ENCODE measurements at places on chromosomes 16 and 17.

GRCh38 chr16:19254611-19255010 is 30.9 kb upstream of the CLEC19A start:
- no peak for DNase-seq

- no peak for DNase-seq
Measured at GRCh38 chr16:14549789-14550153, 80.3 kb downstream of the PARN start.

- no peak for DNase-seq
Measured at GRCh38 chr17:14033166-14033565, 36.1 kb upstream of the COX10 start.

- no peak for DNase-seq
Measured at GRCh38 chr17:79388556-79389295, 222.1 kb downstream of the RBFOX3 start.

GRCh38 chr17:16352303-16352666 is 984 bp downstream of the CENPV start:
- no peak for DNase-seq

DNA sequence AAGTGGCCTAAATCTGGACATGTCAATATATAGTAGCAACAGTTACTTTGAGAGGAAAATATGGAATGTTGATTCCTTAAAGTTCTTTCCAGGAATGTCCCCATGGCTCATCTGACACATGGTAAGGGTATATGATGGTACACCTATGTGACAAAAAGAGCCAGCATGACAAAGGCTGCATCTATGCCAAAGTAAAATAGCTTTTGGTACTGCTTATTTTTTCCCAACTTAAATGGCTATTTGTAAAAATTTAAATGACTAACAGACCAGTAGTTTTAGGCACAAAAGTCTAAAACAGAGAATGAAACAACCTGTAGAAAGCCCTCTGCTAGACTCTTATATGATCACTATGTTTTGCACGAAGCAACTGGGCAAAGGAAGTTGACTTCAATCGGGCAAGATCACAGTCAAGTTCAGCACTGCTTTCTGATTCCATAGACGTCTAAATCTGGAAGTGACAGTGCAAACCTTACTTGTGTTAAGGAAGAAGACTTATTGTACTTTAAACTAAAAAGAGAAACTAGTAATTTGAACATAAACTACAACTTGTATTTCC is 135.1 kb downstream of the SKAP1 start:
- DNase-seq: no peak

GRCh38 chr16:58088091-58088490 is 41.1 kb downstream of the CFAP20 start:
- DNase-seq: no peak

GRCh38 chr17:30333503-30334360 is at the start of gene TMIGD1:
TSS of gene TMIGD1 (minus strand) at chr17:30334057. CDS start at chr17:30332133, 1,924 bp downstream.
- DNase-seq: no peak

- DNase-seq: no peak
Measured at GRCh38 chr16:81646561-81646960, 132.5 kb upstream of the PLCG2 start.

DNA sequence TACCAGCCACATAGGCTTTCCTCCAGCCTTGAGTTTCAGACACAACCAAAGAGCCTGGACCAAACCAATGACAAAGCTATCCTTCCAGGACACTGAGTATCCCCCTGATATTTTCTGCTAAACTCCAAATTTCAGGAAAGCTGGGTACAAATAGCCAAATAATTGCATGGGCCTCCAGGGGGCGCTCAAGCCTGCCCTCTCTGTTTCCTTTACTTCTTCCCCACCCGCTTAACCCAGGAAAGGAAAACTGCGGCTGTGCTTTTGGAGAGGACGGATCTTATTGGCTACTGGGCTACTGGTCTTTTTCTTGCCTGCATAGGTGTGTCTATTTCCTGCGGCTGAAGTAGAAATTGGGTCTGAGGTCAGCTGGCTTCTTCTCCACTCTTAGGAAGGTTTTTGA is 30.1 kb downstream of the GNGT2 start:
- peak; percentile 63 for DNase-seq

GRCh38 chr16:9469512-9469911 is 378.1 kb downstream of the HAPSTR1 start:
- no peak for DNase-seq

- no peak for DNase-seq
Measured at GRCh38 chr17:39927929-39928857, 661 bp downstream of the LRRC3C start.

DNA sequence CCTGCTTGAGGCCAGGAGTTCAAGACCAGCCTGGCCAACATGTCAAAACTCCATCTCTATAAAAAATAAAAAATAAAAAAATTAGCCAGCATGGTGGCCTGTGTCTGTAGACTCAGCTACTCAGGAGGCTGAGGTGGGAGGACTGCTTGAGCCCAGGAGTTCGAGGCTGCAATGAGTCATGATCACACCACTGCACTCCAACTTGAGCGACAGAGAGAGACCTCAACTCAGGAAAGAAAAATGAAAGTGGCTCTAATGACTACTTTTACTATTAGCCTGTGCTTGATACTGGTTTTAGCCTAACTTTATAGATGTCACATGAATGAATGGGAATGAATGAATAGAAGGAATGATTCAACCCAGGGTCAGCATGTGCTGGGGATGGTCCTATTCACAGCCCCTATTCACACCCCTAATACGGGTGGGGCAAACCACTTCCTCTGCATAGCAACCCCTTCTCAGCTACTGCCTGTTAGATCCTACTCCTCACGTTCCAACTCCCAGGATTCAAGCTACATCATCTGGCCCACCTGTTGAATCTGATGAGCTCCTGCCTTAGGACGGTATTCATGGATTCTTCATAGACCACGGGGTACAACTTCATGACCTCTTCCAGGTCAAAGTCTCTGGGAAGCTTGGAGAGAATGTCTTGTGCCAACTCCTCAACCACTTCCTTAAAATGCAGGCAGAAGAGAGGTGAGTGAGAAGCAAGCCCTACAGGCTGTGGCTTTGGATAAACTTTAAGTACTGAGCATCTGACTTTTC is 40.5 kb downstream of the LYRM1 start:
- DNase-seq: no peak

- no peak for DNase-seq
Measured at GRCh38 chr17:34578656-34579016, 746 bp upstream of the TMEM132E start.

- no peak for DNase-seq
Measured at GRCh38 chr16:11079652-11080187, 135.4 kb downstream of the CLEC16A start.

DNA sequence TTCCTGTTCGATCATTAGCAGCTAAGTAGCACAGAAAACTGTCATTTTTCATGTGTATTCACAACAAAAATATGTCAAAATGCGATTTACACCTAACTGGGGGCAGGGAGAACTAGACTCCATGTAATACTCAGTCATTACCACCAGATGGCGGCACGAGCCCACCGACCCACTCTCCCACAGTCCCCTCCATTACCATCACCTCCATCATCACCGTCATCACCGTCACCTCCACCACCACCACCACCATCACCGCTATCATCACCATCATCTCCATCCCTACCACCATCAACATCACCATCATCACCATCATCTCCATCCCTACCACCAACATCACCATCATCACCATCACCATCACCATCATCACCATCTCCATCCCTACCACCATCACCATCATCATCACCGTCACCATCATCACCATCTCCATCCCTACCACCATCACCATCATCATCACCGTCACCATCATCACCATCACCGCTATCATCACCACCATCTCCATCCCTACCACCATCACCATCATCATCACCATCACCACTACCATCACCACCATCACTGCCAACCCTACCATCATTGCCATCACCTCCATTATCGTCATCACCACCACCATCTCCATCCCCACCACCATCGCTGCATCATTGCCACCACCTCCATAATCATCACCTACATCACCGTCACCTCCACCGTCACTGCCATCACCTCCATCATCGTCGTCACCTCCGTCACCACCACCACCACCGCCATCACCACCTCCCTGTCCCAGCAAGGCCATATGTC is 14.4 kb downstream of the NDUFAF8 start:
- peak; percentile 61 for DNase-seq

DNA sequence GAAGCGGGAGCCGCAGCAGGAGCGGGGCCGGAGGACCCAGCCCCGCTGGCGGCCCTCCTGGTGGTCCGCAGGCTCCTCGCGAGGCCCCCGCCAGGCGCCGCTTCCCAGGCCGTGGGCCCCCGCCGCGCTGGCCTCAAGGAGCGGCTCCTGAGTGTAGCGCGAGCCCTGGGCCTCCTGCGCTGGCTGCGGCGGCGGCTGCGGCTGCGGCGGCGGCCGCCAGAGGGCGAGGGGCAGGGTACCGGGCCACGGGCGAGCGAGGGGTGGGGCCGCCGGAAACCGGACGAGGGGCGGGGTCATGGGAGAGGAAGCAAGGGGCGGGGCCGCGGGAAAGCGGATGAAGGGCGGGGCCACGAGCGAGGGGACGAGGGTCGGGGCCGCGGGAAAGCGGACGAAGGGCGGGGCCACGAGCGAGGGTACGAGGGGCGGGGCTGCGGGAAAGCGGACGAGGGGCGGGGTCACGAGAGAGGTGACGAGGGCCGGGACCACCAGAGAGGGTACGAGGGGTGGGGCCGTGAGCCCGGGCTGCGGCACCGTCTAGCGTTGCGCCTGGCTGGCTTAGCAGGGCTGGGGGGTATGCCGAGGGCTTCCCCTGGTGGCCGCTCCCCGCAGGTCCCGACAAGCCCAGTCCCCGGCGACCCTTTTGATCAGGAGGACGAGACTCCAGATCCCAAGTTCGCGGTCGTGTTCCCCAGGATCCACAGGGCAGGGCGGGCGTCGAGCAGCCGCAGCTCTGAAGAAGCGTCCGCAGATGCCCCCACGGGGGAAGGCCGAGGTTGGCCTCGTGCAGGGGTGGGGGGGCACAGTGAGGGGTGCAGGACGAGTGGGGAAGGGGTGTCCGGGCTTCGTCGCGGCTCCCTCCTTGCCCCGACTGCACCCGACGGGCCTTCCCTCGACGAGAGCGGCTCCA is 1.7 kb downstream of the MYO15B start:
- peak; percentile 95 for DNase-seq

DNA sequence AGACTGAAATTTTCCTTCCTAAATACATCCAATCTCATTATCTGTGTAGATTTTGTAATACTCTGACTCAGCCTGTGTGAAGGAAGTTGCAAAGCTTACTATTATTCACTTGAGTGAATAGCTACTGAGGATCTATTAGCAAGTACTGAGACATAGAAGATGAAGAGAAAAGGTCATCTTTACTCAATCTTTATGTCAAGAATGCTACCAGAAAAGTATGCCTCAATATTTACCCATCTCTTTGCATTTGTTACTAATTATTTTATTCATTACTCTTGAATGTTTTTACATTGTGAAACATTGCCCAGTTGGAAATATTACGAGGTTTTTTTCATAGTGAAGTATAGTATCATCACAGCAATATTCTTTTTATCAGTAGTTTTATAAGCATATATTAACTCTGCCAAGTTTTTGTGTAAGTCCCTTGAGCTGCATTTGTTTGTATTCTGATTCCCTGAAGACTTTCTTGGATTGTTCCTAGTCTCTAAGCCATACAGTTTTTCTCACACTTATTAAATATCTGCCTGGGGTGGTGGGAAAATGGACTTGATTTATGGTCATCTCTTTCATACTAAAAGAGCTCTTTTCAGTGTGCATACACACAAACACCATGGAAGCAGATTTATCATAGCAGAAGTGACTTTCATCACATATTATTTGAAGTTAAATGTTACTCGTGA is 110.4 kb downstream of the MRTFB start:
- no peak for DNase-seq

GRCh38 chr16:918068-918467 is 52.7 kb downstream of the LMF1 start:
- no peak for DNase-seq

DNA sequence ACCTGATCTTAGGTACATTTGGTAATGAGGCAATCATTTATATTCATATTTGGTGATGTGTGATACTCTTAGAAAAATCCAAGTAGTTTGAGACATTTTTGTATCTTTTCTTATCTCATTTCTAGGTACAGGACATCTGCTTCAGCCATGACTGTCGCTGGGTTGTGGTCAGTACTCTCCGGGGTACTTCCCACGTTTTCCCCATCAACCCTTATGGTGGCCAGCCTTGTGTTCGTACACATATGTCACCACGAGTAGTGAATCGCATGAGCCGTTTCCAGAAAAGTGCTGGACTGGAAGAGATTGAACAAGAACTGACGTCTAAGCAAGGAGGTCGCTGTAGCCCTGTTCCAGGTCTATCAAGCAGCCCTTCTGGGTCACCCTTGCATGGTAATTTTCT is 312.2 kb downstream of the BCAS3 start:
- no peak for DNase-seq

DNA sequence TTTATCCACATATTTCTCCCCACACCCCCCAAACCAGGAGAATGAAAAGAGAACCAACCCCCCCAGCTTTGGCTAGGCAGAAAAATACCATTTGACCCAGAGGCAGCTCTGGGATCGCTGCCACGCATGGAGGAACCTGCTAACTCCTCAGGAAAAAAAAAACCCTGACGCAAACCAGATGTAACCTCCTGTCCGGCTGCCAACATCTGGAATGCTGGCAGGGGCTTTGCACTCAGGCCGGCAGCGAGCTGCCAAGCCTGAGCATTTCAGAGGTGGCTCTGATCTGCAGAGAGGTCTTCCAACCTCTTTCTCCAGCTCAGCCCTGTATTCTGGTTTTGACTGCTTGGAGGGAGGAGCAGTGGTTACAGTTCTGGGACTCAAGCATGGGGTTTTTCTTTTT is 8.2 kb downstream of the IGFBP4 start:
- no peak for DNase-seq

- no peak for DNase-seq
Measured at GRCh38 chr17:2253768-2254406, 49.7 kb downstream of the SMG6 start.

DNA sequence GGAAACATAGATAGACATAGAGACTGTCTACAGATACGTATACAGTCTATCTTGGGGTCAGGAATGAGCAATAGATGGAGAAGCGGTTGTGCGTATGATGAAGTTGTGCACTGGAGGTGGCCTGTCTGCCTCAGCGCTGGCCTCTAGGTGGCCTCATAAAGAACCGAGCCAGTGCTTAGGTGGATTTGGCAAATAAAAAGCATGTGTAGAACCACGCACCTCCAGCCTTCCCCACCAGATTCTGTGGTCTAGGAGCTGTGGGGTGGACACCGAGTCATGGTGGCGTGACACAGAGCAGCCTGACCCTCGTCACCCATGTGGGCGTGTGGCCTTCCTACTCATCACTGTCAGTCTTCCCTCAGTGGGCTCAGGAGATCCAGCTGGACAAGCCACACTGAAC is 34.0 kb downstream of the PGS1 start:
- peak; percentile 26 for DNase-seq

GRCh38 chr16:30619638-30620037 is 9.4 kb upstream of the ZNF689 start:
- DNase-seq: no peak

- peak; percentile 29 for DNase-seq
Measured at GRCh38 chr17:5097101-5097834, 14.4 kb downstream of the ZNF232 start.

- no peak for DNase-seq
Measured at GRCh38 chr17:3946711-3947235, 17.5 kb downstream of the ATP2A3 start.

DNA sequence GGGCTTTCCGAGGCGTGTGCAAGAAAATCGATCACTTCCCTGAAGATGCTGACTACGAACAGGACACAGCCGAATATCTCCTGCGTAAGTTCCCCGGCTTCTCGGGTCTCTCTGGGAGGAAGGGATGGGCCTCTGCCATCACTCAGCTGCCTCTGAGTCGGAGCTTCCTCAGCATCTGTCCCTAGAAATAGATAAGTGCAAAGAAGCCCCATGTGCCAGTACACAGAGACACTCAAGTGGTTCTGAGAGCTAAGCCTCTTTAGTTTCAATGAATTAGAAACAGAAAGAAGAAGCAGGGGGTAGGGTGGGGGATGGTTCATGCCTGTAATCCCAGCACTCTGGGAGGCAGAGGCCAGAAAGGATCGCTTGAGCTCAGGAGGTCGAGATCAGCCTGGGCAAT is 90.6 kb downstream of the CACNG3 start:
- DNase-seq: no peak

All from CD4-positive, alpha-beta T cell treated with Interleukin-2 at 100 ng/mL for 4 hours (primary cell).